ENCODE measurements at places on chromosomes 1 and 21. TPM values are rescaled to one million over a fixed set of nuclear protein-coding genes. Genes with fewer than 3 reads are reported as not detected.

DNA sequence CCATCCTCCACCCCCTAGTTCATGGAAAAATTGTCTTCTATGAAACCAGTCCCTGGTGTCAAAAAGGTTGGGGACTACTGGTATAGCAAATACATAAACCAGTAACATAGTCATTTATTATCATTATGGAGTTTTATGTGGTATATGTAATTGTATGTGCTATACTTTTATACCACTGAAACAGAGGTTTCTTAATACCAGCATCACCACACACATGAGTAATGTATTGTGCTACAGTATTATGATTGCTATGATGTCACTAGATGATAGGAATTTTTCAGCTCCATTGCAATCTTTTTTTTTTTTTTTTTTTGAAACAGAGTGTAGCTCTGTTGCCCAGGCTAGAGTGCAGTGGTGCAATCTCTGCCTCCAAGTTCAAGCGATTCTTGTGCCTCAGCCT is 5.7 kb upstream of the PAXBP1 start:
- DNase-seq, result no peak

GRCh38 chr1:11238311-11238710 is 24.0 kb downstream of the MTOR start:
- DNase-seq, result no peak

DNA sequence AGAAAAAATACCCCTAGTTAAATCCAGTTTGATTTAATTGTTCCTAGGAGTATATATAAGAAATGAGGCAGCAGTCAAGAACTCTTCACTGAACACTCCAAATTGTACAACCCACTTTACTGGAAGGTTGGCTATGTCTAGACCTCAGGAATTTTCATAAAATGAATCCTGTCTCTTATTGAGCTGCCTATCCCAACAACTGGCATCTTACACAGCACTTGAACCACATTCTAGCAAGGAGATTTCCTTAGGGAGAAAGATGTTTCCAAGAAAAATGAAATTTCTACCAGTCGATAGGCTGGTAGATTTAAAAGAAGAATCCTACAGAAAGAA is 16.3 kb downstream of the RNF19B start:
- no peak for DNase-seq

- DNase-seq, result no peak
Measured at GRCh38 chr1:169838942-169839341, 44.2 kb upstream of the METTL18 start.

- DNase-seq, result no peak
Measured at GRCh38 chr1:237492359-237492758, 398.4 kb downstream of the ZP4 start.

- no peak for DNase-seq
Measured at GRCh38 chr1:164320790-164321731, 237.9 kb upstream of the PBX1 start.

DNA sequence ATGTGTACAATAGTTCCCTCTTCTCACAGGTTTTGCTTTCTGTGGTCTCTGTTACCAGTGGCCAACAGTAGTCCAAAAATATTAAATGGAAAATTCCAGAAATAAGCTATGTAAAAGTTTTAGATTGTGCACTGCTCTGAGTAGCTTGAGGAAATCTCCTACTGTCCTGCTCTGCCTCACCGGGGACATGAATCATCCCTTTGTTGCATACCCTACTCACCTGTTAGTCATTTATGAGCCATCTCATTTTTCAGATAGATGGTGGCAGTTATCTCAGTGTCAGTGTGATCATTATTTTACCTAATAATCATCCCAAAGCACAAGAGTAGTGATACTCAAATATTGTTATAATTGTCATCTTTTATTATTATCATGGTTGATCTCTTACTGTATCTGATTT is 688.1 kb downstream of the PLA2G4A start:
- no peak for DNase-seq

GRCh38 chr21:44337941-44338895 is 972 bp downstream of the CFAP410 start:
- DNase-seq, result peak; percentile 44

DNA sequence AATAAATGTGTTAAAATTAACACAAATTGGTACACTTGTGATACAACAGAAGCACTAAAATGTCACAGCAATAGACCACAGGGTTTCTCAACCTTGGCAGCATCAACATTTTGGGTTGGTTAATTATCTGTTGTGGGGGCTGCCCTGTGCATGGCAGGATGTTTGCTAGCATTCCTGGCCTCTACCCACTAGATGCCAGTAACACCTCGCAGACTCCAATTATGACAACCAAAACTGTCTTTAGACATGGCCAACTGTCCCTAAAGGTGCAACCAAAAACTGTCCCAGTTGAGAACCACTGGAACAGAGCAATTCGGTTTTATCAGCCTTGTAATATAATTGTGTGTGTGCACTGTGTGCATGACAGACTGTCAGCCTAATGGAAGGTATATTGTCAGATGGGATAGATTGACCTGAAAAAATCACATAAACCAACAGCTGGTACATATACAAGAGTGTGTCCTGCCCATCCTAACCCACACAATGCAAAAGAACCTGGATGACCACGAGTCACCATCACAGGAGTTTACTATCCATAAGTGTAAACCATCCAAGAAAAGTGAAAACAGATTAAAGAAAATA is 13.5 kb upstream of the ERG start:
- DNase-seq, result no peak

- no peak for DNase-seq
Measured at GRCh38 chr1:113416496-113416895, 26.2 kb downstream of the MAGI3 start.

DNA sequence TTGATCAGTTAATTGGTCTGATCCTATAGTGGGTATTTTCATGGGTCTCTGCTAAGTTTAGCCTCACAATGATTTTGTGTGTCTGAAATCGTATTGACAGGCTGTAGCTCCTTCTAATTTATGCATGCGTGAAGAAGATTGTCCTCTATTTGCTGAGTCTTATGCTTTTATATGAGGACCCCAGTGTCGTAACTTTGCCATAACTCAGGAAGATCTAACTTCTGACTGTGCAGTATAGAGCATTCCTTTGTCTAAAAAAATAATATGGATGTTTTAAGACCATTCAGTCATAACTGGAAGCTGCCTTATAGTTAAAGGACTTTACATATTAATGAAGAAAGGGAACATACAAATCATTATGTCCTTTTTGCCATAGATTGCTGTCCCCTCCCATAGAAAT is 73.3 kb downstream of the CAMTA1 start:
- no peak for DNase-seq

DNA sequence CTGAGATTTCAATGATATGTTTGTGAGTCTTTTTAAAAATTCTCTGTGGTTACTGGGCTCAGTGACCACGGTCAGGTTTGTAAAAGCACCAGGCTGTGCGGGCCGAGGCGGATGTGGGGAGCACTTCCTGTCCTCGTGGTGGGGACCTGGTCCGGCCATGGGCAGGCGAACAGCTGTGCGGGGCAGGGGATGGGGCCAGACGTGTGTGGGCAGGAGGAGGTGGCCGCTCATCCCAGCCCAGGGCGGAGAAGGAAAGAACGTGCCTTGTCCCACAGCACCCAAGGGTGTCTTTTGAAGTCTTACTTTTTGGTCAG is 5.2 kb upstream of the OXCT2 start:
- DNase-seq, result no peak

GRCh38 chr1:153375511-153375910 is at the start of gene S100A12:
Gene S100A12 (minus strand): TSS chr1:153375621. CDS start chr1:153374592, 1,029 bp downstream.
- peak; percentile 82 for DNase-seq

- peak; percentile 69 for DNase-seq
Measured at GRCh38 chr1:159071970-159072582, 4.5 kb downstream of the AIM2 start.

DNA sequence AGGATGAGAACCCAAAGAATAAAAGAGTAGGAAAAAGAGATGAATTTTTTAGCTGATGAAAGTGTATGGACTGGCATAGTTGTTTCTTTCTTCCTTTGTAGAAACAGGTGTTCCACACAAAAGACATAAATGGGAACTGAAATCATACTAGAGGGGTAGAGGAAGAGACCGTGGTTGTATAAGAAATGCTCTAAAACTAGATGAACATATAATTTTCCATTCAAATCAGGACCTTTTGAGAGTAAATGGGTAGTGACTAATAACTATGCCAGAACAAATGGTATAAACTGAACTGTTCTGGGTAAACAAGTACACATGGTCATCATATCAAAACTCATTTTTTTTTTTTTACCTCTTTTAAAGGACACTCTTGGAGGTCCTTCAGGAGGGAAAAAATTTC is 344.2 kb downstream of the VAV3 start:
- DNase-seq, result no peak

- peak; percentile 59 for DNase-seq
Measured at GRCh38 chr1:70767377-70767776, 280.2 kb downstream of the PTGER3 start.

DNA sequence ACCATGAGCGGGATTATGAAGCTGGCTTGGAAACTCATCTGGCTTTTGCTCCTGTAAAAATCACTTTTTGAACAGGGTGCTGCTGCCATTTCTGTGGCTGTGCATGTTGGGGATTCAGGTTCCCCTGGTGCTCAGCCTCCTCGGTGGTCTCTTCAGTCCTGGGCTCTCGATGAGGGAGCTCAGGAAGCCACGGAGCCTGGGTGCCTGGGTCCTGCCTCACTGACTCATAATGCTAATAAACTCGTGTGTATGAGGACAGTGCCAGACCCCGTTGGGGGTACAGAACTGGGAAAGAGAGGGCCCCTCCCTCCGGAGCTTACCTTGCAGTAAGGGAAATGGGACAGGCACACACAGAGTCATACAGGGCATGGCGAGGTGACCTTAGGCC is 5.8 kb downstream of the COQ8A start:
- DNase-seq, result no peak

GRCh38 chr1:158107916-158108315 is 72.8 kb upstream of the CD1D start:
- no peak for DNase-seq

- DNase-seq, result no peak
Measured at GRCh38 chr1:227621211-227621610, 57.9 kb downstream of the ZNF678 start.

DNA sequence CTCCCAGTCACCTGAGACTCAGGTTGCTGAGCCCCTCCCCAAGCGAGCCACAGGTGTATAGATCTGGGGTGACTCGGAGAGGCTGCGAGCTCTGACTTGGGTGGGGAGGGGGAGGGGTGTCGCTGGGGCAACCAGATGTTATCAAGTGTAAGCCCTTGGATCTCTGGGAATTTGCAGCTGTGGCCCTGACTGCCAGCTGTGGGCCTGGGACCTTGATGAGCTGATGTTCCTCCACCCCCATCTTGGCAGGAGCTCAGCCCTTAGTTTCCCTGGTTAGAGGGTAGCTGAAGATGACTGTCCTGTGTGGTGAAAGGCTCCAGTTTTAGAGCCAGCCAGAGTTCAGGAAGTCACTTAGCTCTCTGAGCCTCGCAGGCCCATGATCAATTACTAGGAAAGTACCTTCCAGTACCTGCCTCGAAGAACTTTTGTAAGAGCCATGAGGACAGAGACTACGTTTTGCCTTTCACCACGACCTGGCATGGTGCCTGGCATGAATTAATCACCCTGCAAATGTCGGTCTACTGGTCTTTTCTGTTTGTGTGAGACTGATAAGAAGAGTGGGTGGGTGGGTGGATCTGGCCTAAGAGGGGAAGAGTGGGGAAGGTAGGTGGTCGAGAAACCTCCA is 55.8 kb downstream of the YARS1 start:
- peak; percentile 53 for DNase-seq

- DNase-seq, result no peak
Measured at GRCh38 chr21:15309721-15310120, 244.9 kb upstream of the NRIP1 start.

GRCh38 chr1:30850607-30851006 is 58.0 kb downstream of the SDC3 start:
- DNase-seq, result no peak

- DNase-seq, result no peak
Measured at GRCh38 chr1:175572932-175573868, 170.2 kb downstream of the TNR start.

- peak; percentile 66 for DNase-seq
Measured at GRCh38 chr1:202959276-202959620, 1.1 kb upstream of the ADIPOR1 start.

GRCh38 chr21:31078216-31078615 is 39.9 kb upstream of the KRTAP19-8 start:
- DNase-seq, result no peak

DNA sequence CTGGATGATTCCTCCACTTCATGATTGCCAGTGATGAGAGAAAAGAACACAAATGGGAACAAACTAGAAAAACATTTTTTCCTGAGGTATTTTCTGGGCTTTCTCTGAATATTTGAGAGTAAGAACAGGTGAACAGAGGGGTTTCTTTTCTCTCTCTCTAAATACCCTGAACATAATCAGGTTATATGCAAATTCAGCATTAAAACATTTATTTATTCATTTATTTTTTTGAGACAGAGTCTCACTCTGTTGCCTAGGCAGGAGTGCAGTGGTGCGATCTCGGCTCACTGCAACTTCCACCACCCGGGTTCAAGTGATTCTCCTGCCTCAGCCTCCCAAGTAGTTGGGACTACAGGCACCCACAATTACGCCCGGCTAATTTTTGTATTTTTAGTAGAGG is 5.8 kb upstream of the LEFTY2 start:
- DNase-seq, result no peak

DNA sequence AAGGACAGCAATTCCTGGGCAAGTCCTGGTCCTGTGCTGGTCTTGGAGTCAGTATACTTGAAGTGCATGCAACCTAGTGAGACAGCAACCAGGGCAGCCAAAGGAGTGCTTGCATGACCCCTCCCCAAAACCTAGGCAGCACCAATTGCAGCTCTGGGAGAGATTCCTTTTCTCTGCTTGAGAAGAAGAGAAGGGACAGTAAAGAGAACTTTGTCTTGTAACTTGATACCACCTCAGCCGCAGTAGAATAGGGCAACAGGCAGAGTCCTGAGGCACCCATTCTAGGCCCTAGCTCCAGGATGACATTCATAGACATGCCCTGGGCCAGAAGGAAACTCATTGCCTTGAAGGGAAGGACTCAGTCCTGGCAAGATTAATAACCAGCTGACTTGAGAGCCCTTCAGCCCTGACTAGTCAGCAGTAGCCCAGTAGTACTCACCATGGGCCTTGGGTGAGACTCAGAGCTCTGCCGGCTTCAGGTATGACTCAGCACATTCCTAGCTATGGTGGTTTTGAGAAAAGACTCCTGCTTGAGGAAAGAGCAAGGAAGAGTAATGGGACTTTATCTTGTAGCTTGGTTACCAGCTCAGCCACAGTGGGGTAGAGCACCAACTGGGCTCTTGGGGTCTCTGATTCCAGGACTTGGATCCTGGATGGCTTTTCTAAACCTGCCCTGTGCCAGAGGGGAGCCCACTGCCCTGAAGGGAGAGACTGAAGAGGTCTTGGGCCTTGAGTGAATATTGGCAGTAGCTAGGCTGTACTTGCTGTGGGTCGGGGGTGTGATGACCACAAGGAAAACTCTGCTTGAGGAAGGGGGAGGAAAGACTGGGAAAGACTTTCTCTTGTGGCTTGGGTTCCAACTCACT is 51.7 kb upstream of the ACADM start:
- peak; percentile 89 for DNase-seq

The APOBEC4 gene
- not detected for total RNA-seq

The CA6 gene
- not detected for total RNA-seq

The RGSL1 gene
- not detected for total RNA-seq

The CCDC17 gene
- 0.24 TPM for total RNA-seq

The PRDX1 gene
- total RNA-seq, result 1,123 TPM

The CDA gene
- total RNA-seq, result 8.3 TPM

The DENND2C gene
- 1.6 TPM for total RNA-seq

The CYP4A11 gene
- total RNA-seq, result not detected

The FAM177B gene
- not detected for total RNA-seq

The PLCH2 gene
- total RNA-seq, result 0.08 TPM

Measured in HFFc6 (cell line).